NCI-H69 (cell line): ENCODE measurements at places on chromosomes 5 and 9.
A peak's percentile ranks its signal among the peaks of the same experiment; 100 is the strongest.

GRCh38 chr5:168307925-168308584, 16.6 kb downstream of the WWC1 start:
- DNase-seq, result no peak

DNA sequence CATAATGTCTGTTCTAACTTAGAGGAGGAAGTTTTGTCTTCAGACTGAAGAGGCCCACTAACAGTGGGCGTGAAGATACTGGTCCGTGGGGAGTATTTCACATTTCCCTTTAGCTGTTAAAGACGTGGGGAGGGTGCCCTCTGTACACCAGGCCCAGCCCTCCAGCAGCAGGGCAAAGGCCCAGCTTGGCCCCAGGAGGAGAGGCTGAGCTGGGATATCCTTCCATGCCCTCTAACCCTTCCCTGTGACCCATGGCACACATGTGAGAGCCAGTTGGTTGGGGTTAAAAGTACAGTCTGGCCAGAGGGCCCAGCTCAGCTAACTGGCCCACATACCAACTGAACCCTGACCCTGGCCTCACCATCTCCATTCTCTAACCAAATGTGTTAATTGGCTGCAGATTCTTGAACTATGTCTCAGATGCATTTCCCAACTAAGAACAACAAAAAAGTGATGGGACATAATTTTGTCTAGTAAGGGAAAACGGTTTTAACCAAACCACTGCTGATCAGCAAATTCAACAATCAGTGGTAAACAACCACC, 74.4 kb downstream of the LHFPL2 start:
- DNase-seq, result no peak

- peak; percentile 83 for DNase-seq
Observed at GRCh38 chr5:115601701-115602590, at the start of gene TICAM2. TSS of gene TICAM2 (minus strand) at chr5:115602479. CDS start at chr5:115581256, 21,223 bp downstream.

GRCh38 chr9:136093346-136093986, 1.6 kb downstream of the NACC2 start:
- peak; percentile 46 for DNase-seq

- peak; percentile 84 for DNase-seq
Observed at GRCh38 chr9:101970609-101971008, 232.2 kb upstream of the GRIN3A start.

- DNase-seq, result no peak
Observed at GRCh38 chr5:35408146-35408545, 177.9 kb upstream of the PRLR start.

DNA sequence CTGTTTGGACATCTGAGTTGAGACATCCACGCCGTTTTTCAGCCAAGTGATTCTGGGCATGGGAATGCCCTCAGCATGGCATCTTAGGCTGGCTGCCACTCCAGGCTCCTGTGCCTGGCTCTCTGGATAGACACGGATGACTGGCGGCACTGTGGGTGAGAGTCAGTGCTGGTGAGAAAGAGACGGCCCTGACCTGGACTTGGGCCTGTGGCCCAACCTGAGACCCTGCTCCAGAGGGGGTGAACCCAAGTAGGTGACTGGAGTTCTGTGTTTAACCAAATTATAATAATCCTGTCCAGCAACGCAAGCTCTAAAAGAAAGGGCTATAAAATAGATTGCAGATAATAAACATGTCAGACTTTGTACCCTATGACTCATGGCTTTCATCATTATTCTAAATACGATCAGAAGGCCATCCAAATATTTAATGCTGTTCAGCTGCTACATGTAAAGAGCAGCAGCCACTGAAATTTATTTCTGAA, 173.9 kb downstream of the HSPA4 start:
- DNase-seq, result peak; percentile 80
